GM23248 (cell line): ENCODE measurements at places on chromosomes 5 and 9. TPM values are rescaled to one million over a fixed set of nuclear protein-coding genes. Genes with fewer than 3 reads are reported as not detected.

Gene TSLP
- not detected in 2 replicates for total RNA-seq

DNA sequence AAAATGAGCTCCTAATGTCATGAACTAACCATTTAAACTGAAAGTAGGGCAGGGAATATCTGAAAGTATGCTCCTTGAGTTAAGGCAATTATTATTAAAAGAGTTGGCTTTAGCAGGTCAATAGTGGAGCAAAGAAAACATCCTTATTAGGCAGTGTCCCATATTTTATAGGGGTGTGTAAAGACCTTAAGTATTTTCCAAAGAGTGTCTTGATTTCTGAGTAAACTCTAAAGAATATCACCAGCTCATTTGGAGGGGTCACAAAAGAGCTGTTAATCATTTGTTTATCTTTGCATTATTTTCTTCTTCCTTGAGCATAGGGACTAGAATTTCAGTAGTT, 109.3 kb downstream of the MUSK start:
- H3K36me3 ChIP-seq = no peaks in the 10 kb centered on the region
- DNase-seq = no peak
- no peaks in the 10 kb centered on the region for H3K27me3 ChIP-seq
- no peak overlapping the region for H3K4me3 ChIP-seq
- no peak overlapping the region for H3K27ac ChIP-seq

- H3K27me3 ChIP-seq = no peaks in the 10 kb centered on the region
- peaks cover 41% of the 10 kb centered on the region for H3K4me1 ChIP-seq
Observed at GRCh38 chr9:129166623-129167557, 11.2 kb downstream of the IER5L start.

DNA sequence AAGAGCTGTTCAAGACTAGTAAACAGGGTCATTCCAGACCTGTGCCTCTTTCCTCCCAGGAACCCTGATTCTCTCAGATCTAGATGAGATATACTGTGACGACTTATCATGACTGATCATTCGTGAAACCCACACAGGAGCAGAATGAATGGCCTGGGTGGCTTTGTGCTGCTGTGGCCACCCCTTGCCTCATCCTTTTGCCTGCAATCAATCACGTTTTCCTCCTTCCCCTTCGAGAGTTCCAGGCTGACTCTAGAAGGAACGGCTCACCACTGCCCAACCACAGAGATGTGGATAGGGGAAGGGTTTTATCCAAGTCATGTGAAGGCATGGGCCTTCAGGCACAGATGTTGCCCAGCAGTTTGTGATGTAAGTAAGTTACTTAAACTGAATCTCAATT, 5.8 kb downstream of the ANXA6 start:
- no peaks in the 10 kb centered on the region; the same call in 1 of the 2 replicates for H3K36me3 ChIP-seq
- no peak overlapping the region for H3K4me3 ChIP-seq
- H3K4me1 ChIP-seq = peaks cover 46% of the 10 kb centered on the region
- no peaks in the 10 kb centered on the region for H3K27me3 ChIP-seq
